IMR-90 (cell line): ENCODE measurements at places on chromosomes 12 and 14.
A peak's percentile ranks its signal among the peaks of the same experiment; 100 is the strongest.

DNA sequence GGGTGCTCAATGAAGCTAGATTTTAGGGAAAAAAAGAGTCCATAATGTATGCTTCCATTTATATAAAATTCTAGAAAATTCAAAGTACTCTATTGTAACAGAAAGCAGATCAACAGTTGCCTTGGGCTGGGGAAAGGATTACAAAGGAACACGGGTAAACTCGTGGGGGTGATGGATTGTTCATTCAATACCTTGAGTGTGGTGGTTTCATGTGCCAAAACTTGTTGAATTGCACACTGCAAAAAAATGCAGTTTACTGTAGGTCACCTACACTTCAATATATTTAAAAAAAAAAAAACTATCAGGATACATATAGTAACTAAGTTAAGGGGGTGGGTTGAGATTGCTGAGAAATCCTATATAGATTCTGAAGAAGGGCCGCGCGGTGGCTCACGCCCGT, 33.6 kb downstream of the PAWR start:
- no peak for DNase-seq

- DNase-seq = no peak
Measured at GRCh38 chr12:31471051-31471450, 119.9 kb downstream of the DENND5B start.

DNA sequence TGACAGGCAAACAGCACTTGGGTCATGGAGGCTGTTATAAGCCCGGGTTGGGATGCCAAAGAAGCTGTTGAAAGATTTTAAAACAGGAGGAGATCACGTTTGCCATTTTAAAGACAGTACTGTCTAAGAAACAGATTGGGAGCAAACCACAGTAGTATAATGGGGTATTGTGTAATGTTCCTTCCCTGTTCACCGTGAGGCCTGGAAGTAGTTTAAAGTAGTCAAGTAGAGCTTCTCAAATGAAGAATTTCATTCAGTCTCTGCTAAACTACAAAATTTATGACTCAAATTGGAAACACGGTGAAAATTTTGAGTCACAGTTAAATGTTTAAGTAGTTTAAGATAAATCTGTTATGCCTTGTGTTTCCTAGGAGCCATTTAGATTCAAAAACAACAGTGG, 35.8 kb downstream of the ATP2A2 start:
- peak; percentile 91 for DNase-seq

GRCh38 chr14:86217523-86217922, 687.6 kb downstream of the FLRT2 start:
- DNase-seq = no peak

DNA sequence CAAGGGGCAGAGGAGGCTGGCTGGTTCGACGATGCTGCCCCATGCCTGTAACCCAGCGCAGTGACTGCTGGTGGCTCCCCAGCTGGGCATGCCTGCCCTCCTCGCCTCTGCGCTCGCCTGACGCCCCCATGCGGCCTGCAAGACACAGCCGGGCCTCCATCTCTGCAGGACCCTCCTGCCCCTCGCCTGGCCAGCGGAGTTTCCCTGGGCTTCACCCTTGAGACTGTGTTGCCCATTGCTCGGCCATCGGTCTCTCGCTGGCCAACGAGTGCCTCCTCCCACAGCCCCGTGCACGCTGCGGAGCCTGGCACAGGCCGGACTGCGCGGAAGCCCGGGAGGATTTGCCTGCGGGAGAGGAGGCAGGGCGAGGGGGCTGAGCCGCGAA, 17.6 kb downstream of the ASPG start:
- no peak for DNase-seq

- no peak for DNase-seq
Measured at GRCh38 chr12:58774731-58775130, 145.6 kb downstream of the LRIG3 start.

DNA sequence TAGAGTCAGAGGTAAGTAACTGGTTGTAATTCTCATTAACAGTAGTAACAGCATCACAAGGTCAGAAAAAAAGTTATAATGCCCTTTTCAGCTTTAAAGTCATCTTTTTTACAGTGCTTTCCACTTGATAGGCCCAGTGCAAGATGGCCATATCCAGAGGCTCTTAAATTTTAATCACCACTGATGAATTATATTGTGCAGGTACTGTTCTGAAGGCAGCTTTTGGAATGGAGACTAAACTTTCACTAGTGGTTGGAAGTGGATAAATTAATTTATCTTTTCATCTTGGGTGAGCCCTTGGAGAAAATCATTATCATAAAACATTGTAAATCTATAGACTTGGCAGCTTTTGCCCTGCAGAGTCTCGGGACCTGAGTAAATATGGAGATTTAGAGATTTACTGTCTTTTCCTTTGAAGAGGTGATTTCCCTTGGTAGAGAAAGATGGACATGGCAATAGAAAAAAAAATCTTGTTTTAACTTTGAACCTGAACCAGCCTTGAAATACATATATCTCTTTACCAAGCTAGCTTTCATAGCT, 969.1 kb upstream of the NOVA1 start:
- no peak for DNase-seq

DNA sequence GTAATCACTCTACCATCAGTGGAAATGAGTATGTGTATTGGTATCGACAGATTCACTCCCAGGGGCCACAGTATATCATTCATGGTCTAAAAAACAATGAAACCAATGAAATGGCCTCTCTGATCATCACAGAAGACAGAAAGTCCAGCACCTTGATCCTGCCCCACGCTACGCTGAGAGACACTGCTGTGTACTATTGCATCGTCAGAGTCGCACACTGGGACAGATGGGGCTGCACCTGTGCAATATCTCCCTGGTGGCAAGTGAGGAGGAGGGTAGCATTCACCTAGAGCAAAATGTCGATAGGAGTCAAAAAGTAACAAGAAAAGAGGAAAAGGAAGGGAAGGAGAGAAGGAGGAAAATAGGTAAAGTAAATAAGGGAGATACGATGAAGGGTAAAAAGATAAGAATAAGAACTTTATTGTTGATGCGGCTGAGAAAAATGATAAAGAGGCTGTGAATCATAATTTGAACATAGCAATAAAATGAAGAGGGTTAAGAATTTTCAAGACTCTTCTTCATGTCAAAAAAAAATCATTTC, 450.5 kb upstream of the OR4E1 start:
- DNase-seq = no peak

DNA sequence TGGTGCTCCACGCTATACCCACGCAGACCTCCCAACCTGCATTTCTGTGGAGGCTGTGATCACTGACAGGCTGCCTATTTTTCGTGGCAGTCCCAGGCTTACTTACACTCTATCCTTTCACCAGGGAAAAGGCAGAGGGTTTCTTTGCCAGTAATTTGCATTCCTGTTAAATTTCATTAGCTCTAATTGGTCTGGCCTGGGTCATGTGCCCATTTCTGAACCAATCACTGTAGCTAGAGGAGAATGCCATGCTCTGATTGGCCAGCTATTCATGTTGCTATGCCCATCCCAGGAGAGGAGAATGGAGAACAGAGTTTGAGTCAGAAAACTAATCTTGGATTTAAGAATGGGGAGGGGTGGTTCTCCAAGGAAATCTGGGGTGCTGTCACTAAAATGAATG, 43.2 kb upstream of the TUNAR start:
- no peak for DNase-seq

GRCh38 chr12:122860854-122861586, 25.8 kb downstream of the HIP1R start:
- DNase-seq = no peak

DNA sequence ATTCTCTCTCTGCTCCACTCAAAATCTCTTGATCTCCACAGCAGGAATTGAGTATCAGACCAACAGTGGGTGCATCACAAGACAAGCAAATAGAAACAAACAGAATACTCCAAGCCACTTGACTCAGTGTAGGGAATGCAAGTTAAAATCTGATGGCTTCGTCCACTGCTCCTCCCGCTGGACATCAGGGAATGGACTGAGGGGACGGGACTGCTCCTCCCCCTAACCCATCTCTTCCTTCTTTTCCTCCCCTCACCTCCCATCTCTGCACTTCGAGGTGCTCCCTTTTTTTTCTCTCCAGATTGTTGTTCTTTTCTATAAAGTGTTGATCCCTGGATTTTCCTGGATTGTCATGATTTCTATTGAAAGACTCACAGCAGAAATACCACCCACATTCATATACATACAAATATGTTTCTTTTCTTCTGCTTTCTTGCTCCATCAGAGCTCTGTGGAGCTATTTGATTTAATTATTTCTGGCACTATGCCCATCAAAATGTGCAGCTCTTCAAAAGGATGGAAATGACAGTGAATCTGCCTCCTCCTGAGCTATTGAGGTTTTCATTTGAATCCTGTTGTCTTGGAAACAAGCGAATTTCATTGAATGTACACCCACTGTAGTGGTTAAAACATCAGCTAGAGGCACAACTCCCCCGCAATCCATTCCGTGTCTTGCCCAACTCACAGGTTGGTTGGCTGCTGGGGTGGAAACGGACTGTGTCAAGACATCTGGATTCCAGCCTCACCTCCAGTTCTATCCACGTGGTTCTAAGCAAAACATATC, 199.7 kb downstream of the SPTSSA start:
- DNase-seq = no peak

GRCh38 chr12:123657211-123657610, 13.7 kb upstream of the TCTN2 start:
- no peak for DNase-seq

GRCh38 chr12:107310621-107311020, 217.3 kb upstream of the CRY1 start:
- no peak for DNase-seq

DNA sequence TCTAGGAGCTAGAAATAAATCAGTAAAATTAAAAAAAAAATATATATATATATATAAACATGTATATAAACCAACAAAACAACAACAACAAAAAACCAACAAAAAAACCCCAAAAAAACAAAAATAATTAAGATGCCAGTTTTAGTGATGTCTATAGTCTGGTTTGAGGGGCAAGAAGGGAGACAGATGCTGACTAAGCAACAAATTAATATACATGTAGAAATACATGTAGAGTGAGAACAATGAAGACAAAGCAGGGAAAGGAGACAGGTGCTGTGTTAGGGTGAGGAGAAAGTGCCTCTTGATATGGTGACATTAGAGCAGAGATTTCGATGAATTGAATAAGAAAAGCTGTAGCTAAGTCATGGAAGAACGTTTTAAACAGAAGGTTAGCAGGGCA, 477.9 kb downstream of the APAF1 start:
- DNase-seq = no peak

GRCh38 chr14:99063620-99064225, 208.3 kb downstream of the BCL11B start:
- DNase-seq = no peak

GRCh38 chr12:70936203-70936813, 15.8 kb upstream of the PTPRR start:
- DNase-seq = no peak

- peak; percentile 49 for DNase-seq
Measured at GRCh38 chr12:28258998-28259397, 68.7 kb downstream of the CCDC91 start.

DNA sequence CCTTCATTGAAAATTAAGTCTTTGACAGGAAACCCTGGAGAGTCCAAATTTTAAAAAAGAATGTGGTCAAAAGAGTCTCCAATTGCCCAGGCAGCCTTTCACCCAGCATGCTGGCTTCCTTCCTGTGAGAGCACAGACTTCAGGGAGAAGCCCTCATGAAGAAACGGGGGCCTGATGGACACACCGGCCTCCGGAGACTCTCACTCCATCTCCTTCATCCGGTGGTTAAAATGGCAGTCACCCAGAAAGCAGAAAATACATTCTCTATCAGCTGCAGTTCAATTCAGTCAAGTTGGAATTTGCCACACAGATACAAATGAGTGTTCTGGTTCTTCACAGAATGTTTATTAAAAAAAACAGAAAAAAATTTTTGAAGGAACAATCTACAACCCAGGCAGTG, 56.5 kb downstream of the CPM start:
- no peak for DNase-seq

DNA sequence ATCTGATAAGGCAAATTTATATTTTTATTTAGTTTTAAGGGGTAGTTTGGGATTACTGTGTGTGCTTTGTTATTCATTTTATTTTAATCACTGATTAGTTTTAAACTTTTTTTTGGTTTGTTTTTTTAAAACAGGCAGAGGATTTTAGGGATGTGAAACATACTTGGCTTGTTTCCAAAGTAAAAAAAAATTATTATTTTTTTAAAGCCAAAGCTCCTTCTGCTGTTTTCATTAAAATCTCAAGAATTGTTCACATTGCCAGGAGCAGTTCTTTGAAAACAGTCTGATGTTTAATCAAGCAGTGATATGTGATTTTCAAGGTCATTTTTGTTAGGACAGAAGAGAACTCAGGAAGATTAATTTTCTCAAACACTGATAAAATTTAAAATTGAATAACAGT, 11.2 kb downstream of the TTC8 start:
- peak; percentile 24 for DNase-seq

GRCh38 chr12:91040096-91040755, 17.6 kb downstream of the KERA start:
- peak; percentile 47 for DNase-seq
